A172 (cell line): ENCODE measurements at places on chromosomes 3 and 15.

DNA sequence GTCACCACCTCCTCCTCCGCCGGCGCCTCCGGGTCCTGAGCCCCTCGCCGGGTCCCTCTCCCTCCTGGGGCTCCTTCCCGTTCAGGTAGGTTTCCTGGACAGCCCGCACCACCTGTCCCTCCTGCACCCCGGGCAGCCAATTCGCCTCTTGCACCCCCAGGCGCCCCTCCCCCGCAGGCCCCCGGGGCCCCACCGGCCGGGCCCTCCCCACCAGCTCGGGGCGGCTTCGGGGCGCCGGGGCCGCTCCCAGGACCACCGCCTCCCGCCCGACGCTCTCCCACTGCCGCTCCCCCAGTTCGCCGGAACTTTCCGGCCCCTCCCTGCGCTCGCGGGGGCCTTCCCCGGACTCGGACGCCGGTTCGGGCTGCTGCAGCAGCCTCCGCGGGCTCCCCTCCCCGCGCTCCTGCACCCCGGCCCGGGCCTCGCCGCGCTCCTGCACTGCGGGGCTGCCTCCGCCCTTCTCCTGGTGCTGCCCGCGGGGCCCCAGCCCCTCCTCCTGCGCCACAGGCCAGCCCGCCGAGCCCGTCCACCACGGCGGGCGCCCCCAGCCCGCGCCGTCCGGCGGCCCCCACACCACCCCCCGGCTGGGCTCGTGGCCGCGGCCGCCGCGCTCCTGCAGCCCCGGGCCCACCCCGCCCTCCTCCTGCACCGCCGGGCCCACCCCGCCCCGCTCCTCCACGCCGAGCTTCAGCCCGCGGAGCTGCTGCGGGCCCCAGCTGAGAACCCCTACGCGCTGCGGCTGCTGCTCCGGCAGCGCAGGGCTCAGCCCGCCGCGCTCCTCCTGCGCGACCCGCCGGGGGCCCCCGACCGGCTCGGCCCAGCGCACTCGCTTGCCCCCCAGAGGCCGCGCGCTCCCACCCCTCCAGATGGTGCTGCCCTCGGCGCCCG lies 587 bp upstream of the TNK2 start:
- DNase-seq = no peak

- DNase-seq = no peak
These were observed 13.8 kb downstream of the GRAMD2A start for GRCh38 chr15:72183781-72184164.

DNA sequence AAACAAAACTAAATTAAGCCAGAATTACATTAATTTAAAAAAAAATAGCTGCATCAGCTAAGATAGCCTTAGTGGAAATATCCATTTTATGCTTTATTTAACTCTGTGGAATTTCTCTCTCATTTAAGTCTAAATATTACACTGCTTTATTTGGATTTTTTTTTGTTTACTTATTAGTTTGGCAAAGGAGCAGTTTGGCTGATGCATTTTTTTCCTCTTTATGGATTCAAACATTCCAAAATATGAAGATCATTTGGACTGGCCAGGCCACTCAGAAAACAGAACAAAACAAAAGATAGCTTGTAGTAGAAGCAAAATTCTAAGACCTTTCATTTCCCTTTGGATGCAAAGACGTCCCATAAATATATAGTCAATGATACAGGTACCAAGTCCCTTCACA lies 707.3 kb upstream of the UBE2E2 start:
- no peak for DNase-seq

GRCh38 chr3:74447221-74447620 lies 167.2 kb downstream of the CNTN3 start:
- no peak for DNase-seq

DNA sequence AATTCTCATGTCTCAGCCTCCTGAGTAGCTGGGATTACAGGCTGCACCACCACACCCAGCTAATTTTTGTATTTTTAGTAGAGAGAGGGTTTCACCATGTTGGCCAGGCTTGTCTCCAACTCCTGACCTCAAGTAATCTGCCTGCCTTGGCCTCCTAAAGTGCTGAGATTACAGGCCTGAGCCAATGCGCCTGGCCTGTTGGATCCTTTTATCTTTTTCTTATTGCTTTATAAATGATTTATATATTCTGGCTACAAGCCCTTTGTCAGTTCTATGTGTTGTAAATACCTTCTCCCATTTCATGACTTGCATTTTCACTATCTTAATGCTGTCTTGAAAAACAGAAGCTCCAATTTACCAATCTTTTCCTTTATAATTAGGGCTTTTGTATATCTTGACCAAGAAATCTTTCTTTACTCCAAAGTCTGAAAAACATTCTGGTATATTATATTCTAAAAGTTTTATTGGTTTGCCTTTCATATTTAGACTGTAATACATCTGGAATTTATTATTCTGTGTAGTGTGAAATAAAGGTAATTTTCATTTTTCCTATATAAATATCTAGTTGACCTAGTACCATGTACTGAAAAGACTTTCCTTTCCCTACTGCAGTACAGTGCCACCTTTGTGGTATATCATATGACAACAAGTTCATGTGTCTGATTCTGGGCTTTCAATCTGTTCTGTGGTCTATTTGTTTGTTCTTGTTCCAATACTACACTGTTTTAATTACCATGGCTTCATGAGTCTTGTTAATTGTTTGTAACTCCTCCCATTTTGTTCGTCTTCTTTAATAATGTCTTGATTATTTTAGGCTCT lies 52.9 kb upstream of the RNU6-1 start:
- no peak for DNase-seq

DNA sequence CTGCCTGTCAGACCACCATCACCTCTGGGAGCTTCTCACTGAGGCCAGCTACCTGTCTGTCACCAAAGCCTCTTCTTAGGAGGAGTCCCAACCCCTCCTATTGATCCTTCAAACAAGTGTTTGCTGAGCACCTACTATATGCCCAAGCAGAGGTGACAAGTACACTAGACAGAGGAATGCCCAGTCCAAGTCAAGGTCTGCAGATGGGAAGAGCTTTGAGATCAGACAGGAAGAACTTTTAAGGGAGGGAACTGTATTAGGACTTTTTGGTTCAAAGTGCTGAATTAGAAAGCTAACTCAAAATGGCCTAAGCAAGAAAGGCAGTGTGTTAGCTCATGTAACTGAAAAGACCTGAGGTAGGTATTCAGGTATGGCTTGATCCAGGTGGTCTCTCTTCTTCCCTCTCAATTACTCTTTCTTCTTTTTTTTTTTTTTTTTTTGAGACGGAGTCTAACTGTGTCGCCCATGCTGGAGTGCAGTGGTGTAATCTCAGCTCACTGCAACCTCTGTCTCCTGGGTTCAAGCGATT lies 3.6 kb upstream of the RAD18 start:
- no peak for DNase-seq

GRCh38 chr3:126646674-126647073 lies 8.2 kb downstream of the TXNRD3 start:
- DNase-seq = no peak

DNA sequence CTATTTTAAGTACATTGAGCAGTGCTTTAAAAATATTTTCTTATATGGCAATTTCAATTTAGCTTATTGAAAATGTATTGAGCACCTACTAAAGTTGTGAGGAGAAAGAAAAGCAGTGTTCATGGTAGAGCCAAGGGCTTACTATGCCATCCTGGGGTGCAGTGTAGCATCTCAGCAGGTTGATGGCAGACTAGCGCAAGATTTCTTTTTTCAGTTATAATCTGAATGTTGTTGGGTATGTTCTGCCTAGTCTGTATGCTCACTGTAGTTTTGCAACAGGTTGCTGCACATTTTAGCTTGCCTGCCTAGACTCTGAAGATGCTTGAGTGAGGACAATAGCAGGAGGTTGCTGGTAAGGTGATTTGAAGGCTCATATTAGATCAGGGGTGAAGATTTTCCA lies 103.1 kb upstream of the UNC13C start:
- DNase-seq = no peak

DNA sequence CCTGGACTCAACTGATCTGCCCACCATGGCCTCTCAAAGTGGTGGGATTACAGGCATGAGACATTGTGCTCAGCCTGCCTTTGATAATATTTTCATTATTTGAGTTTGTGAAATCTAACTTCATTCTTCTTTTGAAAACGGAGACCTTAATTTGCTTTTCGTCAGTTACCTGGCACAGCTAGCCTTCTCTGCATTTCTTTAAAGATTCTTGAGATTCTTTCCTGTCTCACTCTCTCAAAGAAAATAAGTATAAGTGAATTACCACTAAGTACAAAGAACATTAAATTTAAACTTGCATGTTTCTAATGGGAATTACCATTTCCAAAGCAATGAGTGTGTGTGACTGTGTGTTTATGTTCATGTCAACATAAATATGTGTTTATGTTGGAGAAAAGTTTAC lies 187.9 kb downstream of the NFKBIZ start:
- DNase-seq = no peak

DNA sequence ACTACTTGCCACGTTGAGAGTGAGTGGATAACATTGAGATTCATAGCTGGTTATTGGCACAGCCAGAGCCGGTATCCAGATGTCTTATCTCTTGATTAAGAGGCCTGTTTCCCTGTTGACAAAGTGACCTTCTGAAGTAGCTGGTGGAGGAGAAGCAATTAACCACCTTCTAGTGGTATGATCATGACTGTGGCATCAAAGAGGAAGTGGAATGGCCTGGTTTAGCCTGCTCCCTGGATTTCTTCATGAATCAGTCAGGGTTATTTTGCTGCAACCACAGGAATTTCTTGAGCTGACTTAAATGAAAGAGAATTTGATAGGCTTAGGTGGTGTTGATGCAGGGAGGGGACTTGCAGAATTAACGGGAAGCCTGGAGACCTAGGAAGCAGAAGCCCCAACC lies 398.3 kb downstream of the MFSD1 start:
- DNase-seq = peak; percentile 98

DNA sequence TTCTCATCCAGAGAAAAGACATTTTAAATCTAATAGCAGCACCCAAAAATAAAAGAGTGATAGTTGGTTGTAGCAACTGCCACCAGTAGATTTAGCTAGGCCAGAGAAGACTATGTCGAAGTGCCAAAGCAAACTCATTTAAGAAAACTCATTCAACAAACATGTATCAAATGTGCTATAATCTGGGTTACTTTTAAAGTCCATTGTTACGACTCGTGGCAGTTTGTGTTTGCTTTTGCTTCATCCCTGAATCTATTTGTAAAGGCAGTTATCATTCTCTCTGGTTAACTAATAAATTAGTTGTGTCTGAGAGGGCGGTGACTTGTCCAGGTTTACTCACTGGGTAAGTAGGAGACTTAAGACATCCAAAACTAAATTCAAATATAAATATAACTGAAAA lies 159.4 kb downstream of the ZIC4 start:
- no peak for DNase-seq

- DNase-seq = no peak
These were observed 1088.6 kb downstream of the TUSC7 start for GRCh38 chr3:117798221-117798620.

- DNase-seq = no peak
These were observed 815.1 kb downstream of the VGLL3 start for GRCh38 chr3:86175593-86176444.
